Left ventricle myocardium inferior (tissue), 1 donor: ENCODE measurements at places on chromosomes 7 and 10.

DNA sequence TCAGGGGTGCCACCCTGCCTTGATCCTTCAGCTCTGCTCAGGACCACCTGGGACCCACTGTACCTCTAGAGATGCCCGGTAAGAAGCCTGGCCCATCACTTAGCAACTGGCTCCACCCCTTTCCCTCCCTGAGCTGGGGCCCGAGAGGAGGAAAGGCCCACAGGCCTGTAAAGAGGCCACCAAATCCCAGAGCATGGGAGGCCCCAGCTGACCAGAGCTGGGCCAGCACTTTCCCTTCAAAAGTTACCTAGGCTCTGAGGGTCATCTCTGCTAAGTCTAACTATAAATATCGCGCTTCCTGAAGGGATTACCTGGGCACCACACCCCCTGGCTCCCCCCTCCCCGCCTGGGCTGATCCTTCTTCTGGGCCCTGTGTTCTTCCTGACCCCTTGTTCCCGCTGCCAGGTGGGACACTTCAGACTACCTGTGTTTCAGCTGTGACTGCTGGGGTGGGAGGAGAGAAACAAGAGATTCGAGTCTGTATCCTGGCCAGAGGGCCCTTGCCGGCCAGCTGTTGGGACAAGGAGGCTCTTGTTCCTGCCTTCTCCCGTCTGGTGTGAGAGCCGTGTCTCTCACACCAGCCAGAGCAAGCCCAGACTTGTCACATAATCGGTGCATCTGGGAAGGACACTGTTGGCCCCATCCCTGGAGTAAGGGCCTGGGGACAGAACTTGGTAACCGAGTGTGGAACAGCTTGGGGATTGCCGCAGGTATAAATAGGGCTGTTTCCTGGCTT, 22.8 kb upstream of the ANKRD2 start:
- peak; percentile 43 for DNase-seq

GRCh38 chr10:11898372-11899066, 75.4 kb downstream of the PROSER2 start:
- no peak for DNase-seq

- DNase-seq, result no peak
These were observed 52.8 kb downstream of the BMPER start for GRCh38 chr7:33958104-33958503.

GRCh38 chr7:134662871-134663205, 16.2 kb downstream of the BPGM start:
- DNase-seq, result no peak

- no peak for DNase-seq
These were observed 64.7 kb upstream of the ECHDC3 start for GRCh38 chr10:11677480-11677879.

- DNase-seq, result no peak
These were observed 290.9 kb upstream of the NFE2L3 start for GRCh38 chr7:25861164-25861496.

DNA sequence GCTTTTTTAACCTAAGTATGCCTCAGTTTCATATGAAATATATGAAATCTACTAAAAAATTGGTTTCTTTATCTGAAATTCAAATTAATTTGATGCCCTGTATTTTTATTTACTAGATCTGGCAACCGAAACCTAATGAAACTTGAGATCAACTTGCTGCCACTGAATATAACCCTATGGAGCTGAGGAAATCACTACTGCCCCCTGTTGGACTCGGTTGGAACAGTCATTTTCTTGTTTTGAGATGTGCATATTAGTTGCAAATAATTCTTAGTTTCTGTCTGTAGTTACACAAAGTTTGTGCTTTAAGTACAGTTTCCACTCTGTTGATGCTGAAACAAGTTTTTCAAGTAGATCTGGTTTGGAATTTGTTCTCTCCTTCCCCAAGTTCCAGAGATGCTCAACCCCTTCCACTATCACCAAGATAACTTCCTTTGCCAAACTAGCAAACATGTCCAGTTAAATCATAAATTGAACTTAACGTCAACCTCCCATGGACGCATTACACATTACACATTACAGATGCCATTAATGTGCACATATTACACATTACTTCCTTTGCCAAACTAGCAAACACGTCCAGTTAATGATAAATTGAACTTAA, 22.2 kb upstream of the EXOC4 start:
- no peak for DNase-seq

- DNase-seq, result no peak
These were observed 29.3 kb upstream of the ADD3 start for GRCh38 chr10:109978481-109978880.

DNA sequence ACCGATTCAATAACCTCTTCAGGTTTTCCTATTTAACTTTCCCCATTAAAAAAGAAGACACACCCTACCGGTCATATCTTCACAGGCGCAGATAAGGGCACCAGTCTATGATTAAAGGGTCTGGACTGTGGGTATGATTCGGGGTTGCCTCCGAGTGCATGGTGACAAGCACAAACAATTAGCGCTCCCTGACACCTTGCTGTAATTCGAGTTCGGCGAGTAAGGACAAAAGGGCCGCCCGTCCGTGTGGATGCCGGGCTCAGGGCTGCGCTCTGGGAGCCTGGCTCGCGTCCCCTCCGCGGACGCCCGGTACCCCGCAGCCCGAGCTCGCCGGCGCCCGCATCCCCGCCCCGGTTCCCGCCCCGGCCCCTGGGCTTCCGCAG, 111.9 kb upstream of the RHEB start:
- DNase-seq, result no peak

GRCh38 chr10:91006752-91007346, 86.0 kb upstream of the ANKRD1 start:
- no peak for DNase-seq

DNA sequence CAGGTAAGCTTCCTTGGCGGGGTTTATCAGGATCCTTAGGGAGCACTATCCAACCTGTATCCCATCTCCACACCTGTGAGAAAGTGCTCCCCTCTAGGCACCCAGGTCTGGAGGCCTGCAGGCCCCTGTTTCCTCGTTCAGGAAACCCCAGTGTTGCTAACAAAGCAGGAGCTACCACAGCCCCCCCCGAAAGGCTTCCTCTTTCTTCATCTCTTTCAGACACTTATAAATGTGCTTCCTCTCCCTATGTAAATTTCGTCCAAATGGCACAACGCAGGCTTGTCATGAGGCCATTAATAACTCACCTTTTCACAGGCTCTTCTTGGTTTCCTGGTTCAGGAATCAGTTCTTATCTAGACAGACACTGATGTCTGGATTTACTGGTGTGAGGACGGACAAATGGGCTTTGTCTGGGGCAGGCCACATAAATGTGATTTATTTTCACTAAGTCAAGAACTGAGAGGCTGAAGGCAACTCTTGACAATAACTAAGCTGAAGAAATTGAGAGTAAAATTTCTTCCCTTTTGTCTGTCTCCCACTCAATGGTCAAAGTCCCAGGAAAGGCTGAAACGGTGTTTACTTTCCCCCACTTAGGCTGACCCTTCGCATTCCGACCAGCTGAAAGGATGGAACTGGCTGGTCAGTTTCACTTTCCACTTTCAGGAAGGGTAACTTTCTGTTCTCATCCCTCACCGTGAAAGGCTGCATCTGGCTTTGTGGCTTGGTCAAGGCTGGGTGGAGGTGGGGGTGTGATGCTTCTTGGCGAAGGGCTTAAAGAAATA, 46.8 kb downstream of the PIK3AP1 start:
- peak; percentile 25 for DNase-seq
